Activated CD8-positive, alpha-beta T cell treated with anti-CD3 and anti-CD28 coated beads, Interleukin-2, amount 10 ng/mL, durations not matched to agents 7 days and 5 days (primary cell): ENCODE measurements at places on chromosomes 7 and 10. TPM values are rescaled to one million over a fixed set of nuclear protein-coding genes. Genes with fewer than 3 reads are reported as not detected.

DNA sequence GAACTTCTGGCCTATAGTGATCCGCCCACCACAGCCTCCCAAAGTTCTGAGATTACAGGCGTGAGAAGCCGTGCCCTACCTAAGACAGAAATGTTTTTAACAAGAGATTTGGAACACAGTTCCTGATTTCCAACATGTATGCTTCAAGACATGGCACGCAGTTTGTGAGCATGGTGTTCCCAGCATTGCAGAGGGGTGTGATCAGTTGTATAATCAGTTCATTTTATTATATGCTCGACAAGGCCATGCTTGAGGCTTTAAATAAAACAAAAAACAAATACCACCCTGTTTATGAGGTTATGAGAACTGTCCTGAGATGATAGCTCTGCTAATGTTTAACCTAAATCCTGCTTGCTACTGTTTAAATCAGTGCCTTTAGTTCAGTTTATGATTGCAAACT lies 60.2 kb downstream of the TASOR2 start:
- H3K4me3 ChIP-seq = no peak overlapping the region
- no peak for DNase-seq
- H3K36me3 ChIP-seq = peaks cover 63% of the 10 kb centered on the region
- H3K27ac ChIP-seq = no peak overlapping the region
- no peaks in the 10 kb centered on the region for H3K27me3 ChIP-seq

The NME8 gene
- not detected for total RNA-seq

DNA sequence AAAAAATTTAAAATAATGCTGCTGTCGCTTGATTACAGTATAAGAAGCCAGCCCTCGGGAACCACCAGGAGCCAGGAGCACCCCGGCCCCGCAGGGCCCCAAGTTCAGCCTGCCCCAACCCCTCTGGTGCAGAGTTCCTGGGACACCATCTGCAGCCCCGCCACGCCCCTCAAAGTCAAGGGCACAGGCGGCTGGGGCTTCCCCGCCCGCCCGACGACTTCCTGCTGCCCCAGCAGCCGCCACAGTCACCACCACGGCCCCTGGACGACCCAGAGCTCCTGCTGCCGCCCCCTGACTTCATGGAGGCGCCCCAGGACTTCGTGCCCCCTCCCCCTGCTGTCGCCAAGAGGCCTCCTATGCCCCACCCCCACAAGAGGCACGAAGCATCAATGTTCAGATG lies 103.6 kb upstream of the PDSS1 start:
- peaks cover 3% of the 10 kb centered on the region for H3K4me1 ChIP-seq
- no peaks in the 10 kb centered on the region for H3K27me3 ChIP-seq
- no peak overlapping the region for H3K4me3 ChIP-seq
- H3K27ac ChIP-seq = no peak overlapping the region

DNA sequence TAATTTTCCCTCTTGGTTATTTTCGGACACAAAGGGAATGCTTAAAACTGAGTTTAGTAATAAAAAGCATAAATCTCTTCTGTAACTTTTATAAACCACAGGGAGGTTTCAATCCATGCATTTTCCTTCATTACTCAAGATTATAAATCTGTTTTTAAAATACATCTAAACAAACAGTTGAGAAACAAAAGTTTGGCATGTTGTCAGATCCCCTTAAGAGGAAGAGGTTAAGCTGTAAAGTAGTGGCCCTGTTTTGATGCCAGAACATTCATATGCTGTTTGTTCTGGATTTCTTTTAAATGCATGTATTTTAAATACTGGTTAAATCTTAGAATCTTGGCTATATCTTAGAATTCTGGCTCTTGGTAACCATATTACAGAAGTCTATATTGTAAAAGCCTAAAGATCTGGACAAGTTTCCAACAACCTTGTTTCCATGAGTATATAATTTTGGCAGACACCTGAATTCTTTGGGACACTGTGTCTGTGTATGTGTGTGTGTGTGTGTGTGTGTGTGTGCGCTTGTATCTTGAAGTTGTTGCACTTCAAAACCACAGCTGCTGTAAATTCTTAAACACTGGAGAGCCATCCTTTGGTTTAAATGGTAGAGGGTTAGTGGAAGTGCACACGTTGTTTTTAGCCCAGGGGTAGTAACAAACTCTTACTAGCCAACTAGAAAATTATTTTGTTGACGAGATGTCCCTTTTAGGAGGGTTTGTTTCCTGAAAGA lies 6.8 kb upstream of the SEMA4G start:
- DNase-seq = no peak
- no peaks in the 10 kb centered on the region for H3K27me3 ChIP-seq
- no peak overlapping the region for H3K4me3 ChIP-seq
- H3K27ac ChIP-seq = no peak overlapping the region

The C10orf53 gene
- not detected for total RNA-seq
